Ascending aorta (tissue), 2 donors: ENCODE measurements at places on chromosomes 3 and 15. TPM values are rescaled to one million over a fixed set of nuclear protein-coding genes. Genes with fewer than 3 reads are reported as not detected.

GRCh38 chr3:24522146-24522579, 27.5 kb upstream of the THRB start:
- peak overlapping the region; percentile 90 for H3K27ac ChIP-seq
- no peaks in the 10 kb centered on the region for H3K4me1 ChIP-seq
- peak overlapping the region; percentile 93 for H3K4me3 ChIP-seq

DNA sequence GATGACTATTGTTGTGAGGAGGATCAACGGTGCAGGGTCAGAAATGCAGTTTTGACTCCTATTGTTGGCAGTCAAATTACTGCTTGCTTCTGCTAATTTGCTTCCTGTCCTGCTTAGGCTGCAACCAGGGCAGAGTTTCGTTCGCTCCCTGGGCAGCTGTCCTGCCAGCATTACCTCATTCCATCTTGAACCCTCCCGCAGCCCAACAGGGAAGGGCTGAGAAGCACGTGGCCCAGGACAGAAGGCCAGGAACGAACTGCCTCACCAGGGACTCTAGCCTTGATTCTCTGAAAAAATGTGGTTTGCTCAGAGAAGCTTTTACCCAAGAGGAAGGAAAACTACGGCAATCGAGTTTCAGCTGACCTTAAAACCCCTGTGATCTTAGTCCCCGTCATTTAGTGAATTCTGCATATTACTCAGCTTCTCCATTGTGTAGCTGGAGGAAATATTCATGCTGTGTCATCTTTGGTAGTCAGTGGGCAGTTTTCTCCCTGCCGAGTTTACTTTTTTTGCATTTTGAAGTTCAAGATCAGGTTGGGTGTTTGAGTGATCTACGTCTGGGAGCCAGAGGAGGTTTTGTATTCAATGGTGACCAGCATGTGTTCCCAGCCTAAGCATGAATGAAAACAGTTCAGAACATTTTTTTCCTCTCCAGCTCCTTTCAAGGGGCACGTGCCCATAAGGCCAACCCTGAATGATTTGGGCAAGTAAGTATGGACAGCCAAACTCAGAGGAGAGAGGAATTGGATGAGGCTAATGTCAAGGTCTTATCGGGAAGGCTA, 23.0 kb downstream of the TLNRD1 start:
- DNase-seq: peak; percentile 89
- H3K27ac ChIP-seq: peak overlapping the region; percentile 64
- H3K36me3 ChIP-seq: no peaks in the 10 kb centered on the region
- no peak overlapping the region for H3K4me3 ChIP-seq

DNA sequence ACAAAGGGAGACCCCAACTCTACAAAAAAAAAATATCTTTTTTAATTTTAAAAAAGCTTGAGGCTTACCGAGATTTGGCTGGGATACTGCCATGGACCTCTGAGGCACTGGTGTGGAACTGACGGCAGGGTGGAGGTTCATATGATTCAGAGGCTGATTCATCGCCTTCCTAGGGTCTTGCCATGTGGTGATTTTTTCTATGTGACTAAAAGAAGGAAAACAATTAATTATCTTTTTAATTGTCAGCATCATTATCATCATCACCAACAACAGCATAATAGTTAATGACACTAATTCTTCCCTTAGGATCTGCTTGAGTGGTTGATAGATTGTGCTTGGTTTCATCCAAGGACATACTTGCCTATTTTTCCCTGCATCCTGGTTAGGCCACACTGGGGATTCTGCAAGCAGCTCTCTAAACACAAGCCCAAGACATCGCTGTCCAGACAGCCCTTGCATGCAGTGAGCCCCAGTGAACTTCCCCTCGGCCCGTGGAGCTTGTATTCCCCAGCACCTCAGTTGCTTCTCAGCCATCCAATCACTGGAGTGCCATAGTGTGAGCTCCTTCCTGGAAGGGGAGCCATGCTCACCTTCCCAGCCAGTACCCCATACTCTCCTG, 84.9 kb downstream of the WWTR1 start:
- peak overlapping the region; percentile 94 for H3K27ac ChIP-seq
- no peak overlapping the region for H3K4me3 ChIP-seq
- H3K4me1 ChIP-seq: peaks cover 16% of the 10 kb centered on the region
- H3K36me3 ChIP-seq: no peaks in the 10 kb centered on the region
- H3K27me3 ChIP-seq: no peaks in the 10 kb centered on the region
- no peak for DNase-seq

- H3K27ac ChIP-seq: peak overlapping the region; percentile 60
- no peaks in the 10 kb centered on the region for H3K36me3 ChIP-seq
- no peak for DNase-seq
- H3K4me1 ChIP-seq: peaks cover 26% of the 10 kb centered on the region
- no peak overlapping the region for H3K4me3 ChIP-seq
- no peaks in the 10 kb centered on the region for H3K27me3 ChIP-seq
These were observed 9.8 kb upstream of the SEMA4B start for GRCh38 chr15:90191344-90191687.

GRCh38 chr3:37477275-37477674, 302.9 kb upstream of the LRRFIP2 start:
- no peaks in the 10 kb centered on the region for H3K27me3 ChIP-seq
- H3K36me3 ChIP-seq: peaks cover 58% of the 10 kb centered on the region
- DNase-seq: no peak
- H3K27ac ChIP-seq: no peak overlapping the region

Gene MKRN3
- 3.4 TPM for total RNA-seq

DNA sequence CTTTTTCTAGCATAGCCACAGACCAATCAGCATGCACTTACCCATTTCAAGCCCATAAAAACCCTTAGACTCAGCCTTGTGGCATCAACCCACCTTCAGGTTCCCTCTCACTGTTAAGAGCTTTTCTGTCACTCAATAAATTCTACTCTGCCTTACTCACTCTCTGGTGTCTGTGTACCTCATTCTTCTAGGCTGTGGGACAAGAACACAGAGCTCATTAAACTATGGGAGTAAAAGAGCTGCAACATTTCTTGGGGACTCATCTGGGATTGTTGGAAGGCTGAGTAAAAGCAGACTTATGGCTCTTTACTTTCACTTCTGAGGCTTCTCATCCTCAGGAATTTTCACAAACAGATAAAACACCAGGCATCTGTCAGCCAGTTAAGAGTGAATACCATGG, 879.3 kb downstream of the ROBO2 start:
- no peaks in the 10 kb centered on the region for H3K27me3 ChIP-seq
- H3K27ac ChIP-seq: no peak overlapping the region
- no peak for DNase-seq
- no peaks in the 10 kb centered on the region for H3K4me1 ChIP-seq
- no peaks in the 10 kb centered on the region for H3K36me3 ChIP-seq
- H3K4me3 ChIP-seq: no peak overlapping the region
